Stomach (tissue), 19 donors: ENCODE measurements at places on chromosomes 5 and 9.

DNA sequence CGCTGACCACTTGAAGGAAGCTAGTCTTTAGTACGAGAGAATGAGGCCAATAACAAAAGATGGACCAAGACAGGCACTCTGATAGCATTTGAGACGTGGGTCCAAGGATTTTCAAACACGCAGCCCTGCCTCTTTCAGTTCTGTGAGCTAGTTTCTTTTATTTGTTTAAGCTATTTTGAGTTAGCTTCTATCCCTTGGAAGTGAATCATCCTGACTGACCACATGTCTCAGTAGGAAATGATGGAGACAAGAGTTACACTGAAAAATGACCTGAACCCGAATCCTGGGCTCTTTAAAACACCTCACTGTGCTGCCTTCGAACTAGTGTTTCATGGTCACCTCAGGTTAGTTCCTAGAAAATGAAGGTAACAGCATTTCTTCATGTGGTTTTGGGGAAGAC, 9.9 kb downstream of the TEK start:
- DNase-seq = no peak
- H3K4me3 ChIP-seq = no peak overlapping the region
- no peaks in the 10 kb centered on the region for H3K27me3 ChIP-seq

- H3K27ac ChIP-seq = no peak overlapping the region
- DNase-seq = peak; percentile 41
- no peaks in the 10 kb centered on the region for H3K4me1 ChIP-seq
- no peaks in the 10 kb centered on the region for H3K36me3 ChIP-seq
These were observed 37.6 kb downstream of the MAST4 start for GRCh38 chr5:66633754-66634153.

- no peaks in the 10 kb centered on the region for H3K36me3 ChIP-seq
- no peak for DNase-seq
- no peaks in the 10 kb centered on the region for H3K27me3 ChIP-seq
- no peak overlapping the region for H3K4me3 ChIP-seq
- no peak overlapping the region for H3K27ac ChIP-seq
These were observed 96.7 kb upstream of the SEMA6A start for GRCh38 chr5:116671211-116671736.

GRCh38 chr9:14547245-14548060, 145.8 kb downstream of the ZDHHC21 start:
- H3K4me3 ChIP-seq = no peak overlapping the region
- H3K4me1 ChIP-seq = no peaks in the 10 kb centered on the region
- no peak overlapping the region for H3K27ac ChIP-seq
- no peak for DNase-seq
- no peaks in the 10 kb centered on the region for H3K36me3 ChIP-seq

- no peak overlapping the region for H3K27ac ChIP-seq
- DNase-seq = no peak
- no peaks in the 10 kb centered on the region for H3K36me3 ChIP-seq
- H3K4me3 ChIP-seq = no peak overlapping the region
- no peaks in the 10 kb centered on the region for H3K4me1 ChIP-seq
These were observed 1174.2 kb upstream of the C9orf72 start for GRCh38 chr9:28747351-28747985.

GRCh38 chr9:112034216-112034611, 137.6 kb downstream of the UGCG start:
- H3K27ac ChIP-seq = no peak overlapping the region
- H3K27me3 ChIP-seq = no peaks in the 10 kb centered on the region
- no peaks in the 10 kb centered on the region for H3K36me3 ChIP-seq

GRCh38 chr5:118776755-118777154, 211.6 kb downstream of the DTWD2 start:
- no peaks in the 10 kb centered on the region for H3K4me1 ChIP-seq
- H3K27ac ChIP-seq = no peak overlapping the region
- no peak for DNase-seq
- H3K4me3 ChIP-seq = no peak overlapping the region
- H3K27me3 ChIP-seq = no peaks in the 10 kb centered on the region

GRCh38 chr5:72812488-72812887, 4.0 kb upstream of the TNPO1 start:
- DNase-seq = no peak
- no peaks in the 10 kb centered on the region for H3K36me3 ChIP-seq
- H3K27me3 ChIP-seq = no peaks in the 10 kb centered on the region
- H3K4me3 ChIP-seq = no peak overlapping the region
- no peaks in the 10 kb centered on the region for H3K4me1 ChIP-seq

- no peaks in the 10 kb centered on the region for H3K27me3 ChIP-seq
- H3K4me3 ChIP-seq = no peak overlapping the region
- H3K27ac ChIP-seq = no peak overlapping the region
- no peaks in the 10 kb centered on the region for H3K36me3 ChIP-seq
- H3K4me1 ChIP-seq = no peaks in the 10 kb centered on the region
These were observed 217.5 kb upstream of the SGCD start for GRCh38 chr5:156109317-156110023.

DNA sequence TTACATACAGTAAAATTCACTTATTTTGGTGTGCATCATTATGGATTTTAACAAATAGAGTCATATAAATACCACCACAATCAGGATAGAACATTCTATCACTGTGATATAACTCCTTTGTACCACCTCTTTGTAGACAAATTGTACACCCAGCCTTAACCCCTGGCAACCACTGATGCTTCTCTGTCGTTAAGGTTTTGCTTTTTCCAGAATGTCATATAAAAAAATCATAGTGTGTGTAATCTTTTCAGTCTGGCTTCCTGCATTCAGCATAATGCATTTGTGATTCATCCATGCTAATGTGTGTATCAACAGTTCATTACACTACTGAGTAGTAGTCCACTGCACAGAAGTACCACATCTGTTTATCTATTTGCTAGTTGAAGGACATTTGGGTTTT, 81.2 kb downstream of the ARSB start:
- no peaks in the 10 kb centered on the region for H3K36me3 ChIP-seq
- no peak for DNase-seq
- H3K4me3 ChIP-seq = no peak overlapping the region
- H3K27me3 ChIP-seq = no peaks in the 10 kb centered on the region
- H3K4me1 ChIP-seq = peaks cover 14% of the 10 kb centered on the region

GRCh38 chr5:174166231-174167079, 120.9 kb downstream of the NSG2 start:
- no peak for DNase-seq
- H3K4me3 ChIP-seq = no peak overlapping the region
- H3K27ac ChIP-seq = no peak overlapping the region
- no peaks in the 10 kb centered on the region for H3K36me3 ChIP-seq
- H3K4me1 ChIP-seq = no peaks in the 10 kb centered on the region

DNA sequence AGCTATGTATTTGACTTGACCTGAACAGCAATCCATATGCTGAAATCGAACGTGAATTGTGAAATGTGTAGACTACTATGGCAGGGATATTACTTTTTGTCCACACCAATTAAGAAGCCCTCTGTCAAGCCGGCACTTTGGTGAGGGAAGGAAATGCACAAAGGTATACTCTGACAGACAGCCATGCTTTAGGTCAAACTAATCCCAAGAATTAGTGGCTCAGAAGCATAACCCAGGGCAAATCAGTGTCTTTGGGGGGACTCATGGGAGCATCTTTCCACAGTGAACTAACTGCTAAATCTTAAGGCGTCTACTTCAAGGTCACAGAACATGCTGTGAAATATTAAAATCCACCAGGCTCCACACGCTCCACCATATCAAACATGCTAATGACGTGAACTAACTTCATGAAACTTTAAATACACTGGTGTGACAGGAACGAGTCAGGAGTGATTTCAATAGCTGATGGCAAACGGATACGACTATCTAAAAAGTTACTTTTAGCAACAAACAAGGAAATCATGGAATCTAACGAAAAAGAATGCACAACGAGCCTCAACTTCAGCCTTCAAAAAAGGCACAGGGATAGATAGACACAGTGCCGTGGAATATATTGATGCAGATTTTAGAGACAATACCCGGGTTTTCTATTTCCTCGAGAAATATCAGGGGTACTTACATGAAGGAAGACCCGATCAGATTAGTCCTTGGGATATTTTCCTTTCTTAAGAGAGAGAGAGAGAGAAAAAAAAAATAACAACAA, 527 bp downstream of the MEF2C start:
- peaks cover 34% of the 10 kb centered on the region for H3K4me1 ChIP-seq
- peaks cover 7% of the 10 kb centered on the region for H3K27me3 ChIP-seq
- H3K36me3 ChIP-seq = no peaks in the 10 kb centered on the region
- peak overlapping the region; percentile 55 for H3K4me3 ChIP-seq

DNA sequence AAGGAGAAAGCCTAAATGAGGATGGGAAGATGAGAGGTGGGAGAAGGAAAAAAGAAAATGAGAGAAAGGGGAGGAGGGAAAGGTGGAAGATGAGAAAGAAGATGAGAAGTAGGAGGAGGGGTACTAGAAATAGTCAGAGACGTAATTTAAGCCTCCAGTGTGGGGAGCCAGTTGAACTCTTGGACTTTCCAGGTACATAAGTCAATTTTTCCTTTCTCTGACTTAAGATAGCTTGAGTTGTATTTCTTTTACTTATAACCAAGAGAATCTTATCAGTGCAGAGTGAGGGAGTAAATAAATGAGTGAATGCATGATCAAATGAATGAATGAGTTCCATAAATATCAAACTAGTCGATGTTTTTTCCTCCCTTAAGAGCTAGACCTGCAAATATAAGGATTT, 21.5 kb upstream of the WHRN start:
- no peaks in the 10 kb centered on the region for H3K4me1 ChIP-seq
- H3K4me3 ChIP-seq = no peak overlapping the region
- no peaks in the 10 kb centered on the region for H3K36me3 ChIP-seq
- DNase-seq = no peak
- no peak overlapping the region for H3K27ac ChIP-seq
- no peaks in the 10 kb centered on the region for H3K27me3 ChIP-seq

GRCh38 chr5:36300191-36300926, 1.3 kb downstream of the RANBP3L start:
- peaks cover 8% of the 10 kb centered on the region for H3K4me1 ChIP-seq
- no peak for DNase-seq
- no peaks in the 10 kb centered on the region for H3K27me3 ChIP-seq
- no peak overlapping the region for H3K4me3 ChIP-seq
- H3K36me3 ChIP-seq = no peaks in the 10 kb centered on the region
- peak overlapping the region; percentile 77 for H3K27ac ChIP-seq

GRCh38 chr5:92992073-92992472, 588.9 kb downstream of the NR2F1-AS1 start:
- no peak overlapping the region for H3K27ac ChIP-seq
- H3K4me1 ChIP-seq = peaks cover 7% of the 10 kb centered on the region

GRCh38 chr9:135559606-135560005, 1.9 kb upstream of the PAEP start:
- no peaks in the 10 kb centered on the region for H3K36me3 ChIP-seq
- H3K27me3 ChIP-seq = peaks cover 45% of the 10 kb centered on the region
- DNase-seq = no peak
- H3K27ac ChIP-seq = no peak overlapping the region

DNA sequence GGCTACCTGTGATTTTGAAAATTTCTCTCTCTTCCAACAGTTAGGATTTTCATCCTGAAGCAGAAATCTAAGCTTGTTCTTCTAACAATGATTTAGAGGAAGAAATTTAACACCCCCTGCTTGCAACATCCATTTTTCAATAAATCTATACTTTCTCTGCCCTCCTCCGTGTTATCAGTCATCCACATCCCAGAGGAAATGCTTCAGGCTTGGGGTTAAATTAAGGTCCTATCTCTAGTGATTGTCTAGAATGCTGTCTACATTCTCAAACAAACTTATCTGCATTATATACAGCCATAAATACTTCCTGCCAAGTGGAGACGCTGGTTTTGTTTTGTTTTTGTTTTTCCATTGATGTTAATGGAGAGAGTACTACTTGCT, 371.0 kb downstream of the CSNK1G3 start:
- H3K27ac ChIP-seq = no peak overlapping the region
- H3K27me3 ChIP-seq = no peaks in the 10 kb centered on the region
- H3K4me1 ChIP-seq = peaks cover 5% of the 10 kb centered on the region
- no peak for DNase-seq
- no peaks in the 10 kb centered on the region for H3K36me3 ChIP-seq

DNA sequence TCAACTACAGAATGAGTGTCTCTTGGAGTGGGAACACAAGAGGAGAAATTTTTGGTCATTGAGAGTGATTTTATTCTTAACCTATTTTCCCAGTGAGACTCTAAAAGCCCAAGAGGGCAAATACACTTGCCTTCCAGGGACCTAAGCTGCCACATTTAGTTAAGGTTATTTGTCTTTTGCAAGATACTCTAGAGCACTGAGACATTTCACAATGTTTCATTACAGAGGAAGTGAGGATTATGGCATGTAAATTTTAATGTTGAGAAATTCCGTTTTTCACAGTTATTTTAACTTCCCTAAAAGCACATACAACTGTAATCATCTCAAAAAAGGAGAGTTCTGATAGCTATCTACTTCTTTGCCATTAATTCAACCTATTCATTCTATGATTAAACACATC, 38.7 kb upstream of the RAB3C start:
- H3K4me3 ChIP-seq = no peak overlapping the region
- no peaks in the 10 kb centered on the region for H3K27me3 ChIP-seq
- H3K4me1 ChIP-seq = no peaks in the 10 kb centered on the region
- H3K27ac ChIP-seq = peak overlapping the region; percentile 40
- no peaks in the 10 kb centered on the region for H3K36me3 ChIP-seq
- no peak for DNase-seq

DNA sequence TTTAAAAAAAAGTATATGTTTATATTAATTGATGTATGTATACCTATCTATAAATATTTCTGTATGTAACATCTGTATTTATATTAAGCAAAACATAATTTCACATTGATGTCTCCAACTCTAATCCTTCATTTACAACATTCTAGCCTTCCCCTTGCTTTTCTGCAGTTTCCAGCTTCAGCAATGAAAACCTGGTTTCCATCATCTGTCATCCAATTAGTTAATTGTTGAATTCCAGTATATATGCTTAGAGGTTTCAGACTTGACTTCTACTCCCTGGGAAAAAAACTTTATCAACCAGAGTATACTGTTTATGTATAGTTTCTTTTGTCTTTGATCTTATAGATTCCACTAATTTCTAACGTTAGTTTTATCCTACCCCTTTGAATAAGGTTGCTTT, 38.4 kb downstream of the NMUR2 start:
- no peaks in the 10 kb centered on the region for H3K4me1 ChIP-seq
- DNase-seq = peak; percentile 15
- H3K4me3 ChIP-seq = no peak overlapping the region

GRCh38 chr5:74026310-74026709, 400.3 kb downstream of the ARHGEF28 start:
- H3K4me3 ChIP-seq = no peak overlapping the region
- no peaks in the 10 kb centered on the region for H3K4me1 ChIP-seq
- H3K36me3 ChIP-seq = no peaks in the 10 kb centered on the region
- no peaks in the 10 kb centered on the region for H3K27me3 ChIP-seq
- no peak for DNase-seq

GRCh38 chr9:124950050-124950718, 9.3 kb upstream of the GOLGA1 start:
- no peak for DNase-seq
- H3K27me3 ChIP-seq = no peaks in the 10 kb centered on the region
- peaks cover 4% of the 10 kb centered on the region for H3K36me3 ChIP-seq
